ENCODE measurements at places on chromosomes 3 and 15.

GRCh38 chr3:122019493-122019892 lies 2.6 kb downstream of the ILDR1 start:
- DNase-seq, result no peak

GRCh38 chr3:129857899-129858298 lies 35.6 kb downstream of the TMCC1 start:
- DNase-seq, result no peak

GRCh38 chr3:129732200-129732876 lies 125.9 kb upstream of the PLXND1 start:
- DNase-seq, result no peak

- no peak for DNase-seq
These were observed 11.1 kb downstream of the SEMA6D start for GRCh38 chr15:47728426-47728825.

GRCh38 chr3:126136428-126137220 lies 43.8 kb downstream of the ALDH1L1 start:
- no peak for DNase-seq

DNA sequence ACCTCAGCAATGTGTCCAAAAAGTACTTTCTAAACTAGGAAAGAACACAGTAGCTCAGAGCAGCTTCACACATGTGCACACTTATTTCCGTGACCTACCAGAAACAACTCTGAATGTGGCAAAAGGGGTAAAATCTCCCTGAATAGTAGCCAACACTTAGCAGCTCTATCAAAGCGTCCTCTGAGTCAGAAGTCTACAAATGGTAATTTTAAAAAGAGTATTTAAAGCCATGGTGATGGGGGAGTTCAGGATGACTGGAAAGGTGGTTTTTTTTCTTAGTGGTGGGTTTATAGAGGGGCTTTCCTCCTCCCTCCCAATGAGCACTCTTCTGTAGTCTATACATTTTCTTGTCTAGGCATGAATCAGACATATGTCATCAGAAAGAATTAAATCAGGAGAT lies 223.8 kb upstream of the PRICKLE2 start:
- DNase-seq, result no peak

DNA sequence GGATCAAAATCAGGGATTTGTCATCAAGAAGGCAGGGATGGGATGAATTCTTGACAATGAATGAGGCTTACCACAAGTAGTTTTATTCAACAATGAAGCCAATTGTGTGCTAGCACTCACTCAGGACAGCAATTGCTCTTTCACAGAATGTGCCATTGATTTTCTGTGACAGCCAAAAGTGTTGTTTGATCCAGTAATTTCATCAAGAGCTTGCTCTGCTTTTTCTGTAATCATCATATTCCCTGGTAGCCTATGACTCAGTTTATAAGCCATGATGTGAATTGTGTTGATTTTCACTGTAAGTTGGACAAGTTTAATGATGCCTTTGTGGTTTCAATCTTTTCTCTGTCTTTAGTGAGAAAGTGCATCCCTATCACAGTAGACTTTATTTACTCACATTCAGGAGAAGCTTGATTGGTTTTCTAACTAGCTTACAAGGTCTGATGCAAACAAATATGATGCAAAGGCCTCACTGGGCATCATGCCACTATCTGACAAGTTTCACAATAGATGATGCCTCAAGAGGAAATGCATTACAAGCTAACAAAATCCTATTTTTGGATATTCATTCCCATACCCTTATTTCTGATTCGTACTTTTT lies 13.6 kb upstream of the CSRNP1 start:
- peak; percentile 90 for DNase-seq

GRCh38 chr3:142987080-142987700 lies 14.2 kb upstream of the U2SURP start:
- DNase-seq, result peak; percentile 83

- DNase-seq, result peak; percentile 43
These were observed 1.6 kb downstream of the BBX start for GRCh38 chr3:107524326-107524840.

DNA sequence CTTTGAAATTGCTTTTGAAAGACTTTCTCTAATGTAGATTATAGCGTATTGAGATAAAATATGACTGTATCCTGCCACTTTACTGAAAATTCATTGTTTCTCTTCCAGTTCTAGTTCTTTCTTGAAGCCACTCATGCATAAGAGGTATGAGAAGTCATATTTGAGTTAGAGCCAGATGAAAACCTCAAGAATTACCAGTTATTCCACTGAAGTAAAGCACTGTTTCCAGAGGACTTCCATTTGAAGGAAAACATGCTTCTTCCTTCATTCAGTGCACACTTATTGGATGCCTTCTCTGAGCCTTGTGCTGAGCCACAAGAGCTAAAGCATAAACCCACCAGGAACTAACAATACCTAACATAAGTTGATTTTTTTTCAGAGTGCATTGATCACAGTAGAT lies 513.4 kb downstream of the ZNF385D start:
- no peak for DNase-seq

- DNase-seq, result no peak
These were observed 27.8 kb downstream of the PDCD6IP start for GRCh38 chr3:33826206-33826605.

DNA sequence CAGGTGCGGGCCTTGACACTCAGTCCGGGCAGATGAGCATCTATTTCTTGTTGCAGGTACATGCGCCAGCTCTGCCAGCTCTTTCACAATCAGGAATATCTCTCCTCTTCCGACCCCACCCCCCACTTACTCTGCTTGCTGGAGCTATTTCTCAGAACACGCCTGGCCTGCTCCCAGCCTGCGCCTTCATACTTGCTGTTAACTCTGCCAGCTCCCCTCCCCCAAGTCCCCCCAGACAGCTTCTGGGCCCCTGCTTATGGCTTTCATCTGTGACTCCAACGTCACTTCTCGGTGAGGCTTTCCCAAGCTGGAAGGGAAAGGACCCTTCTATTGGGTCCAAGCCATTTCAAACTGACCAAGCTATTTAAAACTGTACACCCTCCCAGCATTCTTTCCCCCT lies 15.2 kb downstream of the MAGEF1 start:
- no peak for DNase-seq

GRCh38 chr3:184927796-184928315 lies 115.9 kb downstream of the VPS8 start:
- no peak for DNase-seq

DNA sequence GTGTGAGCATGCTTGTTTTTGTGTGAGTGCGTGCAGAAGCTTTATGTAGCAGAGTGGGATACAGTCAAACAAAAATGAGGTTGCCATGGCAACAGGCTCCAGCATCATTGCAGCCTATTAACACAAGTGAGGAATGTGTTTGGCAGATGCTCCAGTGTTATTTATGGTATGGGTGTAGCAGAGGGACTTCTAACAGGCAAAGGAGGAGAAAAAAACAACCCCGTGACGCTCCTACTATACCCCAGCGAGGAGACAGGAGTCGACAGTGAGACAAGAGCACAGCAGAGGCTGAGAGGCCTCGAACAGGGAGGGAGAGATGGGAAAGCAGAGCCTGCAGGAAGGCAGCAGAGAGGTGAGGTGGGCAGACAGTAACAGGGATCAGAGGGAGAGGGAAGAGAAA lies 4.9 kb downstream of the ADCY5 start:
- DNase-seq, result no peak
